Left lobe of liver (tissue), 2 donors: ENCODE measurements at places on chromosomes 13 and 19. TPM values are rescaled to one million over a fixed set of nuclear protein-coding genes. Genes with fewer than 3 reads are reported as not detected.

Gene NMRK2
- not detected for total RNA-seq

Gene LHB
- total RNA-seq: not detected

Gene KASH5
- total RNA-seq: not detected

Gene ZNF284
- total RNA-seq: 0.68 TPM

Gene CNFN
- not detected for total RNA-seq

Gene SYCN
- 1.6 TPM for total RNA-seq

Gene FBN3
- 0.63 TPM for total RNA-seq

Gene KL
- total RNA-seq: 0.05 TPM

GRCh38 chr13:66410314-66410713 lies 819.8 kb downstream of the PCDH9 start:
- no peak for DNase-seq

- DNase-seq: no peak
Observed at GRCh38 chr13:77861741-77862140, 56.9 kb downstream of the EDNRB start.

DNA sequence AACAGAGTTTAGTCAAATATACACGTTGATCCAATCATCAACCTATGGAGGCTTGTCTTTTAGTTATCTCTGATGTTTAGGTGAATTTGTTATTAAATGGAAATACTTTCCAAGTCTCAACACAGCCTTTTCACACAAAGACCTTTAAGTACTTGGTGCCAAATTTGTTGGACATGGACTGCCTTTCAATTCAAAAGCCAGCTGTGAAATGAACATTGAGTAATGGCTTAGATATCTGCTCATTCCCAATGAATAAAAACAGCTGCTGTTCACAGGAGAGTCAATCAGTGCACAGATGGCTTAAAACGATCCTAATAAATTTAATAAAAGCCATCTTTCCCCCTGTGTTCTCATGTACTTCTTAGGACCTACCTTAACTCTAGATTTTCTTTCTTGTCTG lies 19.9 kb upstream of the DHRS12 start:
- DNase-seq: no peak

GRCh38 chr19:1773184-1773583 lies 19.9 kb downstream of the ONECUT3 start:
- DNase-seq: no peak

DNA sequence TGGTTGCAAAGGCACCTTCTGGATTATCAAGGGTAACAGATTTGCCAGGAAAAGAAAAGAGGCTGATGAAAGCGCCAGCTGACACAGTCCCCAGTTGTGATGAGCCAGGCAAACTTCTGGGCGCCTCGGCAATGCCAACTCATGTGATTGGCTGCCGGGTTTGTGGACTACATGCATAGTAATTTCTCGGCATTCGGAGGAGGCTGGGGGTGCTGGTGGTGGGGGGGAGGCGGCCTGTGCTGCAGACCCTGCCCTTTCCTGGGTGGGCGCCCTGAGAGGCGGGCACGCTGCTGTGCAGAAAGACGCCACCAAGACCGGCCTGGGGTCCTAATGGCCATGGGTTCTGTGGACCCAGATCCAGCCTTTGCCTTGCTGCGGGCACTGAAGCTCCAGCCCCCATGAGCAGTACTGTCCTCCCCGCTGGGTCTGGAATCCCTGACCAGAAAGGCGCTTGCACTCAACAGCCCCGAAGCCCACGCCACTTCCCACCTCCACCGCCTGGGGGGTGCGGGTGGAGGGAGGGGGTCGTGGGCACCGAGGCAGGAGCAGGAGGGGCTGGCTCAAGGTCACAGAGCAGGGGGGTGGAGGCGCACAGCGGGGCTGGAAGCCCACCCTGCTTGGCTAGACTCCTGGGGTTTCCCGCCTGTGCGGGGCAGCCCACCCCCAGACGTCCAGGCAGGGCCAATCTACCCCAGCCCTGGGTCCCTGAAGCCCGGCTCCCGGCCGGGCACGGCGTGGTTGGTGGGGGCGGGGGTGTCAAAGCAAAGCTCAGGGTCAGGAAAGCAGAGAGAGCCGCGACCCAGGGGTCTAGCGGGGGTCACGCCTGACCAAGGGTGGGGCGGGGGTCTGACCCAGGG lies 1.0 kb downstream of the DIRAS1 start:
- DNase-seq: no peak

DNA sequence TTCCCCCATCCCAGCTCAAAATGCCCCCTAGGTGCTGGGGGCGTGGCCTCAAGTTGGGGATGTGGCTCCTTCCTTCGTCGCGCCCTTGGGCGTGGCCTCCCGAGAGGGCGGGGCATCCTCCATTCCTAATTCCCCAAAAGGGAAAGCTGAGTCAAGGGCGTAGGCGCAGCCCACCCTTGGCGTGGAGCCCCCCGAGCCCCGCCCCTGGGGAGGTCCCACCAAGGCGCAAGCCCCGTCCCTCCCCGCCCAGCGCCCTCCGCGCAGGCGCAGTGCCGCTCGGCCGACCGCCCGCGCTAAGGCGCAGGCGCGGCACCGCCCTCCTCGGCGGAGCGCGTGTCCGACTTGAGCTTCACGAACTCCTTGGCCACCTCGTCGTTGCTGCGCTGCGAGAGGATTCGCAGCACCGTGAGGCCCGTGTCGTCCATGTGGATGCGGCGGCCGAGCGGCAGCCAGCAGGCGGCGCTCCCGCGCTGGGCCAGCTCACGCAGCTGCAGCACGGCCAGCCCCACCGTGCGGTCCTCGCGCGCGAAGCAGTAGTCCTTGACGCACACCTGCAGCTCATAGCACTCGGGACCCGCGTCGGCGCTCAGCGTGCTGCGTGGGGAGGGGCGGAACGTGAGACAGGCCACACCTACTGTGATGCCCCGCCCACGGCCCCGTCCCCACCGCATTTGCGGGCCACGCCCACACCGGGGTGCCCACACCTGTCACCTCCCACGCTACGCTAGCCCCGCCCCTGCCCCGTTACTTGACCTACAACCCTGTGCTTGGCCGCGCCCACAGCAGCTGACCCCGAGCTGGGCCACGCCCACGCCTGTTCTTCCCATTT lies 50.5 kb downstream of the COLGALT1 start:
- peak; percentile 67 for DNase-seq

- DNase-seq: no peak
Observed at GRCh38 chr19:2288818-2289713, 7.1 kb upstream of the PEAK3 start.

- no peak for DNase-seq
Observed at GRCh38 chr19:37977992-37978391, 71.0 kb downstream of the SIPA1L3 start.

GRCh38 chr13:105037110-105037509 lies 1498.4 kb downstream of the EFNB2 start:
- DNase-seq: no peak

DNA sequence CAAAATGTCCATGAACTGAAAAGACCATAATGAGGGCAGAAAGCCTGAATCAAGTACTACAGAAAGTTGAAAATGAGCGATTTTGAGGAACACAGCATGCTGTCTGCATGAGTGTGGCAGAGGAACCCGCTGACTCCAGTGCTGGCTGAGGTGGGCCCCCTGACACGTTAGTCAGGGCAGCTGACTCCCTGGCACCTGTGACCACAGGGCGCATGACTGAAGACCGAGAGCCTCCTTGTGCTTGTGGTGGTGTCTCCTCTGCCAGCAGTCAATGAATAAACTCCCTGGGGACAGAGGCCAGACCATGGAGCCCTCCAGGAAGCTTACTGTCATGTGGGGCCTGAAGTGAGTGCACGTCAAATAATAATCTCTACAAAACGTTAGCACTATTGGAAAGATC lies 38.4 kb upstream of the VSTM2B start:
- no peak for DNase-seq

DNA sequence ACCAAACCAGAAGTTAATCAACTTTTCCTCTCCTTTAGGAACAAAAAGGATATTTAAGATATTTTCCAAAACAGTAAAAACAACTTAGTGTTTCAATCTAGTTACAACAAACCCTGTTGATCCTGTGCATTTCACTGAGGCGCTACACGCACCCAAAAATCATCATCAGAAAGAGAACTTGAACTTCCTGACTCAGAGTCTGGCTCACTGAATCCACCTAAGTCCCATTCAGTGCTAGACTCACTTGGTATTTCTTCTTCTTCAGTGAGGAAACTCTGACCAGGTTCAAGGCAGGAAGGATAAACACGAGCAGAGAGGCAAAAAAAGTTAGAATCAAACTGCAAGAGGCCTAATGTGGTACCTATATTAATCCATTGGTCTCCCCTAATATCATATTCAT lies 2.2 kb downstream of the KBTBD6 start:
- no peak for DNase-seq

- no peak for DNase-seq
Observed at GRCh38 chr13:112256716-112257494, 119.2 kb upstream of the SPACA7 start.

GRCh38 chr19:14556662-14557188 lies 15.1 kb downstream of the NDUFB7 start:
- peak; percentile 81 for DNase-seq

DNA sequence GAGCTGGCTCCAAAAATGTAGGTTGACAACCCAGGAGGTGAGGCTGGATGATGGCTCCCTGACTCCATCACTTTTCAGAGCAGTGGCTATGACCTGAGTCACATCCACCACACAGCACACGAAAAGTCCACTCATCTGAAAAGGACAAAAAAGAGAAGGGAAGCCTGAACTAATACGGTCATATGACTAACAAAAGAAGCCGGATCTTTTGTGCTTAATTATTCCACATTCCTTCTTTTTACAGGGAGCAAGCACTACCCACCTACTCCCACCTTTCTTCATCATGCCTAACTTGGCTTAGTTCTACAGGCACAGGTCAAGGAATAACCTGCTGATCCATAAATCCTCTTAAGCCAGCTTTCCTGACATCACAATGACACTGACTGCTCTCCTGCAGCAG lies 601.3 kb upstream of the MIR17HG start:
- no peak for DNase-seq

GRCh38 chr13:97548711-97549110 lies 114.7 kb downstream of the RAP2A start:
- no peak for DNase-seq

DNA sequence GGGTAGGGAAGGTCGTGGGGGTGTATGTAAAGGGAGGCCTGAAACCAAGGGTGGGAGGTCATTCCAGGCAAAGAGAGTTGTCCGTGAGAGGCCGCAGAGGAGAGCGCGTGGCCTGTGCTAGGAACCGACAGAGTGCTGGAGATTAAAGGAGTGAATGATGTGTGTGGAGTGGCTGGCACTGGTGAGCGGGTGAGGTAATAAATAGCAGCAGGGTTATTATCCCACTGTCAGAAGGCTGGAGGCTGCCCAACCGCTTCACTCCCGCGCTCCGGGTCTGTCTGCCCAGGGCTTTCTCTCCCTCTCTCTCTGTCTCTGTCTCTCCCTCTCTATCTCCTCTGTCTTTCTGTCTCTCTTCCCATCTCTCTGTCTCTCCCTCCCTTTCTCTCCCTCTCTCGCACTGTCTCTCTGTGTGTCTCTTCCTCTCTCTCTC lies 17.4 kb downstream of the ZNF579 start:
- DNase-seq: no peak

DNA sequence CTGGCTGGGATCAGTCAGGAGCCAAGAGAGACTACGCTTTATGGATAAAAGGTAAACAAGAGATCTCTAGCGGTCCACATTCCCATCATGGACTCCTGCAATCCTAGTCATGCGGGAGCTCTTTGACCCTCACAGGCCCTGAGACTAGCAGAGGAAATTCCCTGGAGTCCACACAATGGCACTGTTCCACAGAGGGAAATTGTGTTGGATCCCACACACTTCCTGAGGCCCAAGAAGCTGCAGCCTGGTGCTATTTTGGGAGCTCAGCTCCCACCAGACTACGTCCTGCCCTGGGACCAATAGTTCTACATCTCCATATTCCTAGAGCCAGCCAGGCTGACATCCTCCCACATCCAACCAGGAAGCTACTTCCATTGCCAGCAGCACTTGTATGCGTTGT lies 2358.4 kb downstream of the PCDH9 start:
- no peak for DNase-seq

GRCh38 chr13:38657191-38657590 lies 29.7 kb upstream of the FREM2 start:
- no peak for DNase-seq

DNA sequence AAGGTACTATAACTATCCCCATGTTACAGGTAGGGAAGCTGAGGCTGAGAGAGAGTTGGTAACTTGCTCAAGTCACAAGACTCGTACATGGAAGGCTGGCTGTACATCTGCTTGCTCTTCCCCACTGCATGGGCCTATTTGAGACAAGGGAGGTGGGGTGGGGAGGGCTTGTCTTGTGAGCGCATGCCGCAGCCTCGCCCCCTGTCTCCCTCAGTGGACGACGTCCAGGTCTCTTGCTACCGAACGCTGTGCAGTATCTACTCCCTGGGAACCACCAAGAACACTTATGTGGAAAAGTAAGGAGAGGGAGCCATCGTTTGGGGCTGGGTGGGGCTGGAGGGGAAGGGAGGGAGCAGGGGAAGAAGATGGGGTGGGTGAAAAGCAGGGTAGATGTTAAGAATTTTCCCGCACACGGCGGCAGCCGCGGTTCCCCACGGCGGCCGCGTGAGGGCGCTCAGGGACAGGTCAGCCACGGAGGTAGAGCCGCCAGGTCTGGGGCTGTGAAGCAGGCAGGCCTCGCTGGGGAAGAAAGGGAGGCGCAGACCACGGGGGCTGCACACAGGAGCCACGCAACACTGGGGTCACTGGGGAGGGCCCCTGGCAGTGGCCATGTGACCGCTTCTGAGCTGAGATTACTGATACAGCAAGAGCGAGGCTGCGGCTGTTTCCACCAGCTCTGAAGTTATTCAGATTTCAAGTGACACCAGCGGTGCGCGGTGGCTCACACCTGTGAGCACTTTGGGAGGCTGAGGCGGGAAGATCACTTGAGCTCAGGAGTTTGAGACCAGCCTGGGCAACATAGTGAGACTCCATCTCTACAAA lies 81.5 kb downstream of the RYR1 start:
- DNase-seq: peak; percentile 53

DNA sequence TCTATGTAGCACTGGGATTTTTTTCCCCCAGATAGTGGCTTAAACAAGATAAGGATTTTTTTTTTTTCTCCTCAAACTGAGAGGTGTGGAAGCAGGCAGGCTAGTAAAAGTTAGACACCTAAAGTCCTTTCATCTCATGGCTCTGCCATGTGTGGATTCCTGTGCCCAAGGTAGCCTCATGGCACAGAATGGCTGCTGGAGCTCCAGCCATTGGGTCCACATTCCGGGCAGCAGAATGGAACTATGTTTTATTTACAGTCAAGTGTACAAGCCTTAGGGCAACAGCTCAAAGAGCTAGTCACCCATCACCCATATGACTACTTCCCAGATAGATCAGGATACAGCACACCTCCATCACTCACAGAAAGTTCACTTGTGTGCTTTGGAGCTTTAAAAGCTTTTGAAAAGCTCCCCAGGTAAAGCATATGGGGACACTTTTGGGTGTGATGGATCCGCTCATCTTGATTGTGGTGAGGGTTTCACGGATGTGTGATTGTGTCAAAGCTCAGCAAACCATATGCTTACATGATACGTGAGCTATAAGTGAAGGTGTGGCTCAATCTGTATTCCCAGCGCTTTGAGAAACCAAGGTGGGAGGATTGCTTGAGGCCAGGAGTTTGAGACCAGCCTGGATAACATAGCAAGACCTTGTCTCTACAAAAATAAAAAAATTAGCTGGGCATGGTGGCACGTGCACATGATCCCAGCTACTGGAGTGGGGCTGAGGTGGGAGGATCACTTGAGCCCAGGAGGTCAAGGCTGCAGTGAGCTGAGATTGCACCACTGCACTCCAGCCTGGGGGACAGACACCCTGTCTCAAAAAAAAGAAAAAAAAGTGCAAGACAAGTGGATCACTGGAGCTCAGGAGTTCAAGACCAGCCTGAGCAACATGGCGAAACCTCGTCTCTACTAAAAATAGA lies 18.1 kb downstream of the PGLS start:
- no peak for DNase-seq
